ENCODE measurements at places on chromosomes 16 and 17.

DNA sequence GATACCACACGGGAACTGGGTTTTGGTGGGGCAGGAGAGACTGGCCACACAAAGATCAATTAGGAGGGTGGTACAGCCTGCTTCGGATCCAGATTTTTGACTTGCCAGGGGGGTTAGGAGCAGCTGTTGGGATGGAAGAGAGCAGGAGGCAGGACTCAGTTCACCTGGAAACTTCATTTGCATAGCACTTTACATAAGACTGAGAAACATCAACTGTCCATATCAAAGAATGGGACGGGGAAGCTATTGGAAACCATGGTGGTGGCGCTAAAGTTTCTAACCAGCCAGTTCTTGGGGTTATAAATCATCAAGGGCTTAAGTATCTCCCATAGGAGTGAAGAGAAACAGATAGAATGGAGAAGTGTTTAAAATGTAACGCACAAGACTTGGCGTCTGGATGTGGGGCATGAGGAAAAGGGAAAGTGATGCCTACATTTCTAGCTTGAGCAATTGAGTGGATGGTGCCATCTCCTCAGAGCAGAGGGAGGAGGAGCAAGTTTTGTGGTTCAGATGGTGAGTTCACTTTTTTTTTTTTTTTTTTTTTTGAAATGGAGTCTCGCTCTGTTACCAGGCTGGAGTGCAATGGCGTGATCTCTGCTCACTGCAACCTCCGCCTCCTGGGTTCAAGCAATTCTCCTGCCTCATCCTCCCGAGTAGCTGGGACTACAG, 6.4 kb upstream of the SRCAP start:
- no peak for DNase-seq

DNA sequence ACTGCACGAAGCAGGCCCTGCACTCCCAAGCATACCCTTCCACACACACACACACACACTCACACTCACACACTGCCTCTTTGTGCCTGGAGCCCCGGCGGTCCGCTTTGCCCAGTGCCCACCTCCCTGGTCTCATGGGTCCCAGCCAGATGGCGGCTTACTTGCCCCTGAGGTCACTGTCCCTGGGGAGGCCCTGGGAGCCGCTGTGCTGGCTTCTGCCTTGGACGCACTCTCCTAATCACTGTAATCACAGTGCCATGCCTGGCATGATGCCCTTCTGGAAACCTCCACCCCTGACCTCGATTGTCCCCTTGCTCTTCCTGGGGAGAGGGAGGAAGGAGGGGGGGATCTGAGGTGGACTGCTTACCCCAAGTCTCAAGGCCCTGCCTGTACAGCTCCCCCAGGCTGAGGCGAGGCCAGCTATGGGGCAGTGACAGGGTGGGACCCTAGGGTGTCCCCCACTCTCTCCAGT, 36.0 kb downstream of the ARHGAP23 start:
- DNase-seq = no peak

DNA sequence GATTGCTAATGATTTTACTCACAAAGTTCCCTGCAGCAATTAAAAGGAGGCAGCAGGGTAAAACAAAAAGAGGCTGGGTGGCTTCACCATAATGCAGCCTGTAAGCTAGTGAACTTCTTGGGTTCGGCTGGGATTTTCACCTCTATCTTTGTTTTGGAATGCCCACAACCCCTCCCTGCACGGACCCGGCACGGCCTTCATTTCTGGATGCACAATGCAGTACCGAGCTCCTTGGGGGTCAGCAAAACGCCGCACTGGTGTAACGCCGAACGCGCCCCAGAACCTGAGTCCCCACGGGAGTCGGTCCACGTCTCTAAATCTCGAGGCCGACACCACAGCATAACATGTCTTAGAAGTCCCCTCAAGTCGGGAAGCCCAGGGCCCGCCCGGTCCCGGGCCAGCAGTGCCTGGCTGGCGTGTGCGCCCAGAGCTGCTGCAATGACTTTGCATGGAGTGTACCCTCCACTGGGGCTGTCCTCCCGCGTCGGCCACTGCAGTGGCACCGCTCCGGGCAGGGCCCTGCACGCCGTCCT, 759 bp downstream of the UBE2O start:
- no peak for DNase-seq

GRCh38 chr17:45345554-45346215, 28.9 kb upstream of the MAP3K14 start:
- no peak for DNase-seq

- DNase-seq = no peak
These were observed 168.8 kb upstream of the CHMP6 start for GRCh38 chr17:80822700-80823410.

GRCh38 chr17:55421179-55421934, at the start of gene MMD:
TSS of gene MMD (minus strand) at chr17:55421835. CDS start at chr17:55421695, 140 bp downstream.
- DNase-seq = no peak

GRCh38 chr17:63925615-63926014, 6.5 kb downstream of the CD79B start:
- no peak for DNase-seq

DNA sequence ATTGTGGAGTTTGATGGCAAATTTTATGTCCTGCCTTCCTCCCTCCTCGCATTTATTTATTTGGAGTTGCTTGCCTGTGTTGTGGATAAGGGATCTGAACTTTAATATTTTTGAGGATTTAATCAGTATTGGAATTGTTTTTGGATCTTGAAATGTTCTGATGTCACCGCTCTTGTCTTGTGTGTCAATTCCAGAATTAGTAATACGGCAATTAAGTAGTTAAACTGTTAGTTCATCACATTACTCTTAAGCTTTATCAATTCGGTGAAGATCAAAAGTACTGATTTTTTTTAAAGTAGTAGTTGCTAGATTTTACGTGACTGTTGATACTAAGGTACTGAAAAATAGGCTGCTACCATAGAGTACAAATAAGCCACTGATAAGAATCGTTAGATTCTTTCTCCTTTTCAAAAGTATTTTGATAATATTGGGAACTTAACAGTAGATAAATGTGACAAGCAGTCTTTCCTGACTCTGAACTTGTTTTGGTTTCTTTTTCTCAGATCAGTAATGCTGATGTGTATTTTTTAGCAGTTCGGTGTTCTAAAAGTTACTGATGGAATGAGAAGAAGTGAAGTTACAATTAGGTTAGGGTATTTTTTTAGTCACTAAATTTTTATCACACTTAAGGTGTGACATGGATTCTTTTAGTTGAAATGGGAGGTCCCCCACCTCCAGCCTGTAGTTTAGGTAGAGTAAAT, 2.0 kb downstream of the RBBP6 start:
- no peak for DNase-seq

- DNase-seq = no peak
These were observed 22.9 kb downstream of the COPZ2 start for GRCh38 chr17:48014595-48015111.

- no peak for DNase-seq
These were observed 229.1 kb upstream of the PMFBP1 start for GRCh38 chr16:72401084-72401361.

DNA sequence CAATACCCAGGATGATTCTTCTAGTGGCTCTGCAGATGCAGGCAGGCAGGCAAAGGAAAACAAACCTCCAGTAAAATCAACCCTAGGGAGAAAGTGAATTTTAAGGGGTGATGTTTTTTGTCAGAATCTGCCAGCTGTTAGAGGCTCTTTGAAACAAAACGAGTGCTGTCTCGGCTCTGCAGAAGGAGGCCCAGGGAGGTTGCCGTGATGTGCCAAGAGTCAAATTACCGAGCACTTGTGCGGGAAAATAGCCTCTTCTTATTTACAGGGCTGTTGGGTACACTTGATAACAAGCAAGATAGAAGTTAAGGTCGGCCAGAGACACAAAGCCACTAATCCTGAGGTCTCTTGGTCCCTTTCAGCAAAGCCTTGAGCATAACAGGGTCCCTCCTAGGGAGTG, 68.9 kb upstream of the EEF2KMT start:
- DNase-seq = no peak

GRCh38 chr17:2703606-2704005, 8.0 kb downstream of the CLUH start:
- no peak for DNase-seq

GRCh38 chr16:48687421-48688038, 77.5 kb upstream of the N4BP1 start:
- peak; percentile 20 for DNase-seq

GRCh38 chr17:58691701-58692238, at the start of gene TEX14:
TSS of gene TEX14 (minus strand) at chr17:58692045. CDS start at chr17:58652001, 40,044 bp downstream.
- DNase-seq = no peak

DNA sequence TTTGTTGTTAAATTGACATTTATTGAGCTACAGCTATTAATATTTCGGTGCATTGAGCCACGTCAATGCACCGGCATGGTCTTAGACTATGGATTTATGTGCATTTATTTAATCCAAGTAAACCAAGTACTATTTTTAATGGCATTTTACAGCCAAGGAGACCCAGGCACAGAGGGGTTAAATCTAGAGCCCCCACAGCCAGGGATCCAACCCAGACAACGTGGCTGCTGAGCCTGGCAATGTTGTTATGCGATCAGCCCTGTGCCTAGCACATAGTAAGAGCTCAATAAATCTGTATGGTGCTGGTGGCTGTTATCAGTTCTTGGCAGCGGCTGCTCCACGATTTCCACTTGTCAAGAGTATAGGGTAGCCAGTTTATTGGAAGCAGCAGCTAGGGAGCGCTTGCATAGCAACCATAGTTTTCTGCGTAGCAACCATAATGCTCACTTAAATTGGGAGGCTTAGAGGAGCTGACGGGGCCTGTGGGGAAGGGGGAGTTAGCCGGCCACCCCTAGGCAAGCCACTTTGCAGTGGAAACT, 541 bp upstream of the RBBP6 start:
- no peak for DNase-seq

- DNase-seq = no peak
These were observed 98.5 kb downstream of the PGS1 start for GRCh38 chr17:78476973-78477372.

- DNase-seq = no peak
These were observed 15.9 kb downstream of the EPOP start for GRCh38 chr17:38658741-38659345.

- no peak for DNase-seq
These were observed 702.6 kb upstream of the CDH8 start for GRCh38 chr16:62738666-62739460.

DNA sequence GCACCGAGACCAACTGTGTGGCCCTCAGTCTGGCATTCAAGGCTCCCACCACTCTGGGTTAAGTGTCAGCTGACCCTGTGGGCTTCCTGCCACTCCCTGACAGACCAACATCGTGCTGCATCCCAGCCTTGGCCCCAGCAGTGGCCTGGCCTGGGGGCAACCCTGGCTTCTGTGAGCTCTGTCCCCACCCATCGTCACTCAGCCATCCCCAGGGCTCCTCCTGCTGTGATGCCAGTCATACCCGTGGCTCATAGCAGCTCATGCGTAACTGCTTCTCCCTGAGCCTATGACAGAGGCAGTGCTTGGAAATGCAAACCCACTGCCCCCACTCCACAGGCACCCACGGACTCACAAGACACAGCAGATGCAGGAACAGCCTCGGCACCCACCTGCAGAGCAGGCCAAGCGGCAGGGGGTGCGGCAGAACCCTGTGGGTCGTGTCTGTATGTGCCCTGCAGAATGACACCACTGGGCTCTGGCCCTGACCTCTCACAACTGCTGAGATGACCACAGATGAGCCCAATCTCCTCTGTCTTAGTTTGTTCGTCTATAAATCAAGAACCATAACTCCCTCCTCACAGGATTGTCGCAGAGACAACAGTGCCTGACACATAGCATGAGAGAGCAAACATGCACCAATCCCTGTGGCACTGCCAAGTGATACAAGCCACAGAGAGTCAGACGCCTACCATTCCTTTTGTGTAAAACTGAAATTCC, 26.6 kb downstream of the PIEZO1 start:
- DNase-seq = no peak

DNA sequence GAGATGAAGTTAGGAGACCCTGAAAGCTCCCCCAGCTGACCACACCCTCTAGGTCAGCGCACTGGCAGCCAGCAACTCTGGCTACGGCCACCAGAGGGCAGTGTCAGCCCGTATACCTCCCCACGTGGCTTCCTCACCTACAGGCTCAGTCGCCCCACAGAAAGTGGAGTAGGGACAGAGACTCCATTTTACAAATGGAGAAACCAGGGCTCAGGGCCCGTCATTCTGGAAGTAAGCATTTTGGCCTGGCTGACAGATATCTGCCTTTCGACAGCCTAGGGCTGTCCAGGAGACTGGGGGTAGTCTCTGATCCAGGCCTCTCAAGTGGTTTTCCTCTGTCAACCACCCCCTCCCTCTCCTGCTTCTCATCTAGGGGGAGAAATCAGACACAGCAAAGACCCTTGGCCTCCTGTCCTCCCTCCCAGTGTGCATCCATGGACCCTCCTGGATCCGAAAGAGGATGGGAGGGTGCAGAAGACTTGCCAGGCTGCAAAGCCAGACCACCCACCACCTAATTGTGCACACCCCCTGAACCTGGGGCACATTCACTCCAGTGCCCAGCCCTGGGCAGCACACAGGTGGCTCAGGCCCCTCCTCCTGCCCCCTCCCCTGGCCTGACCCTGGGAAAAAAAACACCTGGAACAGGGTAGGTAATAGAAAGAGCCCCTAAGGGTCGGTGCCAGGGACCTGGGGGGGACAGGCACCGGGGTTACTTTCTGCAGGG, 3.8 kb upstream of the HAP1 start:
- DNase-seq = peak; percentile 50

DNA sequence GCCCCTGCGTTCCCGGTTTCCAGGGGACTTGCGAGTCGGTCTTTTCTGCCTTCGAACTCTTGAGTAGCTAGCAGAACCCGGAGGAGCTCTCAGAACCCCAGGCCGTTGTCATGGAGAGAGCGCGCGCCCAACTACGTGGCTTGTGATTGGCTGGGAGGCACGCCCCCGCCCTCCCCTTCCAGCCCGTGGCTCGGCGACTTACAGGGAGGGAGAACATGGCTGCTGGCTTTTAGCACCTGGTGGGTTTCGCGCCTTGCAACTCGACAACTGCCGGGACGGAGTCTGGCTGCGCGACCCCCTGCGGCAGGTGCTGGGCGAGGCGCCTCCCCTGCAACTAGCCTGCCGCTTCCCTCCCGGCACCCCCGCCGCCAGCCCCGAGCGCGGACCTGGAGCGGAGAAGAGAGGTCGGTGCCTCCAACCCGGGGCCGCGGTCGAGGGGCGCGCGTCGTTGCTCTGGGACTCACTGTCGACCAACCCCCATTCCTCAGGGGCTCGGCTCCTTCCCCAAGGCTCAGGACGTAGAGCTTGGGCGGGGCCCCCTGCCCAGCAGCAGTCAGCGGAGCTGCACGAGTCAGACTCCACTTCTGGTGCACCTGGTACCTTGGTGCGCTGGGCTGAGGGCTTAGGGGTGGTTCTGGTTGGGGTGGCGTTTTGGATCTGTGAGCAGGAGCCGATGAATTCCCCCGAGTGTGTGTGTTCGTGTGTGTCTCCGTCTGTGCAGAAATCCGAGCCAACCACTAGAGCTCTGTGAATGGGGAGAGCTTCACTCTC, 9.0 kb upstream of the ZFP90 start:
- no peak for DNase-seq

GRCh38 chr17:31329221-31329620, 7.8 kb upstream of the EVI2A start:
- DNase-seq = no peak

DNA sequence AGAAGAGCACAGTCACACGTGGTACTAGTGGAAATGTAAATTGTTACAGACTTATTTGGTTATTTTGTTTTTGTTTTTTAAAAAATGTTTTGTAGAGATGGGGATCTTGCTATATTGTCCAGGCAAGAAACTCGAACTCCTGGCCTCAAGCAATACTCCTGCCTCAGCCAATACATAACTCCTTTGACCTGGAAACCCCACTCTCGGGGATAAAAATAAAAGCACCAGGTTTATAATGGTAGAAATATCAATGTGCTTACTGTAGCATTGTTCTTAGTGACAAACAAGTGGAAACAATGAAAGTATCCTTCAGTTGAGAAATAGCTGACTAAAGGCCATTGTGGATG, 11.7 kb upstream of the ERN2 start:
- no peak for DNase-seq

GRCh38 chr17:69625474-69625873, 211.0 kb downstream of the MAP2K6 start:
- DNase-seq = no peak

GRCh38 chr17:63542218-63542545, 8.1 kb upstream of the DCAF7 start:
- no peak for DNase-seq

Measured in iPS DF 19.7 (cell line).